ENCODE measurements at places on chromosomes 12 and 14. TPM values are rescaled to one million over a fixed set of nuclear protein-coding genes. Genes with fewer than 3 reads are reported as not detected.

Gene RIMBP2
- 0.74 TPM for total RNA-seq

Gene GALC
- total RNA-seq = 19.2 TPM

Gene NELL2
- 4.6 TPM for total RNA-seq

Gene MANSC4
- not detected for total RNA-seq

Gene DHRS2
- total RNA-seq = 1.1 TPM

Gene PTPRO
- 0.57 TPM for total RNA-seq

Gene SMCO2
- total RNA-seq = not detected

Gene PTPRR
- not detected for total RNA-seq

Gene KMT2D
- 23.8 TPM for total RNA-seq

Gene SLC39A2
- total RNA-seq = 0.18 TPM

Gene TAS2R42
- not detected for total RNA-seq
